ENCODE measurements at places on chromosomes 16 and 17.

DNA sequence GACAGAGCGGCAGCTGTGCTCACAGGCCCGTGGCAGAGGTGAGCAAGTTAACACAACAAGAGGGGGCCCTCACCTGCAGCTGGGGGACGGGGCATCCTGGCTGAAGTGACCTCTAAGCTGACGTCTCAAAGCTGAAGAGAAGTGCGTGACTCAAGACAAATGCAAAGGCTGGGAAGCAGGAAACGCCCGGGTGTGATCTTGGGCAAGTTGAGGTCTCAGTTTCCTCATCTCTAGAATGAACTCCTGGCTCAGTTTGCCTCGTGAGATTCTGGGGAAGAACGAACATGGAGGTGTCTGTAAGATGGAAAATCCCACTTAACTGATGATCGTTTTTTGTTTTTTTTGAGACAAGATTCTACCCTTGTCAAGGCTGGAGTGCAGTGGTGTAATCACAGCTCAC lies 40.1 kb upstream of the C1QL1 start:
- no peak for DNase-seq

GRCh38 chr17:10789694-10790271 lies 14.1 kb downstream of the TMEM238L start:
- DNase-seq: no peak

- DNase-seq: no peak
Measured at GRCh38 chr16:19119564-19119963, 5.8 kb downstream of the ITPRIPL2 start.

DNA sequence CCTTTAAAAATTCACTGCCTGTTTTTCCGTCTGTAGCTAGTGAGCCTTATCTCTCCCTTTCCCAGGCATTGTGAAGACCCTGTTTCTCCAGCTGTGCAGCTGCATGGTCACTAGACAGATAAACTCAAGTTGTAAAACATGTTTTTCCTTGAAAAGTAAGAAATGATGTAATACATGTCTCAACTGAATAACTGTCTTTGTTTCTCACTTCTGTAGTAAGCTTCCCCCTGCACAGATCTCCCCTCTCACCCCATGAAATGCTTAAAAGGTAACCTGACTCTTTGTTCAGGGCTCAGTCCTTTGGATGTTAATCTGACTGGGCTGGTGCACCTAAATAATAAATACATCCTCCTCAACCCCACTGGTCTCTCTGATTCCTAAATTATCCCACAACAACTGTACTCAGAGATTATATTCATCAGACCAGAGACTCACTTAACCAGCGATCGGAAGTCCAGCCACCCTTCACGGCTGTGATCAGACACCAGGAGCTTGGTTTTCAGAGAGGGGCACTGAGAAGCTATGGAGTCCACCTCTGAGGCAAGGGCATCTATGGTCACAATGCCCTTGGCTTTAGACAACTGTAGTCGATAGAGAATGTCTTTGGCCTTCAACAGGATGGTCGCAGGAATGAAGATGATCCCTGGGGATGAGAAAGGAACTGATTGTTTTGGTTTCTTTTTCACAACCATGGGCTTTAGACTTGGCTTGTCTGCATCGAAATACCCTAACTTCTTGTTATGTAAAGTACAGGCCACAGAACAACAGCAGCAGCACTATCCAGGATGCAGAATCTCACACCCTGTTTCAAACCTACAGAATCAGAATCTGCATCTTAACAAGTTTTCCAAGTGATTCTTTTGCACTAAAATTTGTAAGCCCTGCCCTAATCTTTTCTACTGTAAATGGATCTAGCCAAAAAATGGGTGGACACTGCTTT lies 15.4 kb downstream of the ACSM1 start:
- no peak for DNase-seq

GRCh38 chr17:74176546-74177001 lies 26.9 kb upstream of the RPL38 start:
- no peak for DNase-seq

- DNase-seq: no peak
Measured at GRCh38 chr17:61299517-61300513, 99.8 kb upstream of the TBX2 start.

DNA sequence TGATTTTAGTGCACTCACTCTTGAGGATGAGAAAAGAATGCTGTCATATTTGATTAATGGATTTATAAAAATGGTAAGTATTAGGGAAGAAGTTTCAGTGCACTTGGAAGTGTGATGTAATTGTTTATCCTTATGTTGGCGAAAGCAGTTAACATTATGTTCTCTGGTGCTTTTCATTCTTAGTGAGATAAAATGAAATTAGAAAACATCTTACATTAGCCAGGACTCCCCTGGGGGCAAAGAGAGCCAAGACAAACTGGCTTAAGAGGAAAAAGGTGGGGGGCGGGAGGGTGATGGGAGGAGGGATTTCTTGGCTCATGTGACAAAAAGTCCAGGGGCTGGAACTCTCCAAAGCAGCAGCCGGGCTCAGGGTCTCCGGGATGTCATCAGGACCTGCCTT lies 73.2 kb downstream of the KNOP1 start:
- no peak for DNase-seq

GRCh38 chr16:7509963-7510601 lies 177.4 kb downstream of the RBFOX1 start:
- DNase-seq: no peak

GRCh38 chr16:80034948-80035663 lies 434.6 kb upstream of the MAF start:
- no peak for DNase-seq

DNA sequence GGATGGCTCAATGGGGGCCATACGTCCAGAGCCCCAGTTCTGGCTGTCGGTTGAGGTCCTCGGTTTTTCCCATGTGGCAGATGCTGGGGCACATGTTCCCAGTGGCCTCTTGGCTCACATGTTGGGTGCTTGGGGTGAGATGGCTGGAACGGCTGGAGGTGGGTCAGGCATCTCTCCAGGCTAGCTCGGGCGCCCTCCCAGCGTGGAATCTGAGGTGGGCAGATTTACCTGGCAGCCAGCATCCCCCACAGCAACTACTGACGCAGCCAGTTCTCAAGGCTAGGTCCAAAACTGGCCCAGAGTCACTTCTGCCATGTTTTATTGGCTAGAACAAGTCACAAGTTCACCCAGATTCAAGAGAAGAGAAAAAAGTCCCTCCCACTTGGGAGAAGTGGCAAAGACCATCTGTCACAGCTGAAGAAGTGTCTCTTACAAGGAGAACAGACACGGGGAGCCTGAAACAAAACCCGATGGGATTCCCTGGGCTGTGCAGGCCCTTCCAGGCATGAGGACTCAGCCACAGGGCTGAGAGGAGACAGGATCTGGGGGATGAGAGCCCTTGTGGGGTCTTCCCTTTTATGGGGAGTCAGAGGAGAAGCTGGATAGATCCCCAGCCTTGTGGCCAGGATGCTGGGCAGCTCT lies 15.2 kb downstream of the ACE start:
- DNase-seq: no peak

DNA sequence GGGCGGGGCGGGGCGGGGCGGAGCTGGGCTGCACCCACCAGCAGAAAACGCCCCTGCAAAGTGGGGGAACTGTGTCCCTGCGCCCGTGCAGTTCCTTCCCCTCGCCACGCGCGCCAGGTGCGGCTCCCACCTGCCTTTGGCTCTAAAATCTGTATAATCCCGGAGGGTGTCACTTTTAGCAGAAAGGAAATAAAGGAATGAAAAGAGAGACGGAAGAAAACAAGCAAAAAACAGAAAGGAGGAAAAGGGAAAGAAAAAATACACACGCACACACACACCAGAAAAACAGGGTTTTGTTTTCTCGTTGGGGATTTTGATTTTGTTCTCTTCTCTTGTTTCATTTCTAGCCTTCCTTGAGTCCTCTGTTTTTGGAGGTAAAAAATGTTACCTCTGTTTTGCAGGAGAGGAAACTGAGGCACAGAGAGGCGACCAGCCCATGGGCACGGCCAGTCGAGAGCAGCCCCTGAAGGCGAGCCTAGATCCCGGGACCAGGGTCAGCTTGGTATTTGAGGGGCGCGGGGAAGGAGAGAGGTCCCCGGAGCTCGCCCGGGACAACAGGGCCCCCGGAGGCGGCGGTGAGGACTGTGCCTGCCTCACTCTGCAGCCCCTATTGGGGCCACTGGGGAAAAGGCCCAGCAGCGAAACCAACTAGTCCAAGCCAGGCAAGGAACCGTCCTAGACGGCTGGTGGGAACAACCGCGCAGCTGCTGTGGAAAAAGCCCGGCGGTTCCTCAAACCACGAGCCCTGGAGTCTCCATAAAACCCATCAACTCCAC lies 594 bp upstream of the CARHSP1 start:
- DNase-seq: no peak

DNA sequence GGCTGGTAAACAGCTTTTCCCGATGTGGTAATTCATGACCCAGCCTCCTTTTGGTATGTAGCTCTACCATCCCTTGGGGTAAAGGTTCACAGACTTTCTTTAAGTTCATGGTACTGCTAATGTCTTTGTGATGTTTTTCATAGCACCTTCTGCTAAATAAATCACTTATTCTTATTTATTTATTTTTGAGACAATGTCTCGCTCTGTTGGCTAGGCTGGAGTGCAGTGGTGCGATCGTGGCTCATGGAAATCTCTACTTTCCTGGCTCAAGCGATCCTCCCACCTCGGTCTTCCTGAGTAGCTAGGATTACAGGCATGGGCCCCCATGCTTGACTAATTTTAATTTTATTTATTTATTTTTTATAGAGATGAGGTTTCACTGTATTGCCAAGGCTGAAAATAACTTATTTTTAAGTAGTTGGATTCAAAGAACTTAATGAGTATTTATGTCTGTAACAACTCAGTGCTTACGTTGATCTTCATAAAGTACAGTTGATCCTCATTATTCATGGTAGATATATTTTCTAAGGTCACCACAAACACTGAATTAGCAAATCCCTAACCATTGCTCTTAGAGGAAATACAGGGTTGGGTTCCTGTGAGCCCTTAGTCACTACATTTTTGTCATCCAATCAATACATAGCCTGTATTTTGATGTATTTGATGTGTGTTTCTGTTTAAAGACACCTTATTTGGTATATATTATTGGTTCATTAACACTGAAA lies 97.1 kb downstream of the SHISA9 start:
- DNase-seq: no peak

- DNase-seq: peak; percentile 52
Measured at GRCh38 chr16:19844945-19845641, 39.6 kb downstream of the GPRC5B start.

- no peak for DNase-seq
Measured at GRCh38 chr17:66620528-66620927, 214.4 kb upstream of the CACNG5 start.

- DNase-seq: peak; percentile 59
Measured at GRCh38 chr17:64355536-64356303, 34.9 kb downstream of the PECAM1 start.

- no peak for DNase-seq
Measured at GRCh38 chr17:77480199-77480508, 339.4 kb downstream of the SEC14L1 start.

DNA sequence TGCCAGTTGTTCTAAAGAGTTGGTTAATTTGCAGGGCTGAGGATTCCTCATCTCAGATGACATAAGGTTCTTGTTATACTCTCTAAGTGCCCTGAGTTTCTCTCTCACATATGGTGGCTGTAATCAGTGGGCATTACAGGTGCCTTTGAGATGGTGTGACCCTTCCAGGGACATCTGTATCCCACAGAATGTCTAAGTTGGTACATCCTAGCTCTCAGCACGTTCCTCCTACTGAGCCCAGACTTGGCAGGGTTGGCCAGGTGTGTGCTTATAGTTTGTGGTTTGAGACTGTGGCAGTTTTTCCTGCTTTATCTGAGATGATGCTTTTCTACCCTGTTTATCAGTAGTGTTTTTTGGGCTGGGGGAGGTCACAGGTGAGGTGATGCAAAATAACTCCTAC lies 36.3 kb downstream of the SPECC1 start:
- DNase-seq: no peak

DNA sequence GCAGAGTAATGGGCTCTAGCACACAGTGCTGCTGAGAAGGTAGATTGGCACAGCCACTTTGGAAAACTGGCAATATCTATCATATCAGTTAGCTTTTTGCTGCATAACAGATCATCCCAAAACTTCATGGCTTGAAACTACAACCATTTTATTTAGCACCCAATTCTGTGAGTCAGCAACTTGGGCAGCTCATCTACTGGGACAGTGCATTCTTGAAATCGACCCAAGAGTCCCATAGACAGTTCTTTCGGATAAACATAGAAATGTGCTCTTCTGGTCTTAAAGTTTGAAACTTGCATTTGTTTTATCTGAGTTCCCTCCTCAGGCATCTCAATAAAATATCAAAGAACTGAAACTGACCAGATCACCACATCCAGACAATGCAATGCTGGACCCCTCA lies 76.7 kb downstream of the CEP112 start:
- no peak for DNase-seq

DNA sequence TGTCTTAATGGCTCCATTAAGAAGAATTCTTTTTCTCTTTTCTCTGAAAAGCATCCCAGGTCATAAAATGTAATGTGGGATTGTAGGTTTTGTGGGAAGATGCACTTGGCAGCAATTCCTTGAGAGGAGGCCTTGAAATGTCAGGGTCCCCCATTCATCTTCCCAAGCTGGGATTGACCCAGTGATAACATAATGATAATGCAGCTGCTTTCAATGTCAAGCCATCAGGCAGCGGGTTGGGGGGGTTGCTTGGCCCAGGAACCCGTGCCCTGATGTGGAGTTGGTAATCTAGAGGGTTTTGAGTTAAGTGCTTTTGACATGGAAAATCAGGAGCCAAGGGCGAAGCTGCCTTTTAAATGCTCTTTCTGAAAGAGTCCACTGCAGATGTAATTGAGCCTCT lies 484.0 kb downstream of the WWOX start:
- DNase-seq: no peak

- no peak for DNase-seq
Measured at GRCh38 chr17:73103641-73104335, 11.3 kb upstream of the SLC39A11 start.

GRCh38 chr16:46638947-46639925 lies 18.1 kb upstream of the SHCBP1 start:
- DNase-seq: no peak

GRCh38 chr16:79784007-79784406 lies 183.5 kb upstream of the MAF start:
- no peak for DNase-seq

DNA sequence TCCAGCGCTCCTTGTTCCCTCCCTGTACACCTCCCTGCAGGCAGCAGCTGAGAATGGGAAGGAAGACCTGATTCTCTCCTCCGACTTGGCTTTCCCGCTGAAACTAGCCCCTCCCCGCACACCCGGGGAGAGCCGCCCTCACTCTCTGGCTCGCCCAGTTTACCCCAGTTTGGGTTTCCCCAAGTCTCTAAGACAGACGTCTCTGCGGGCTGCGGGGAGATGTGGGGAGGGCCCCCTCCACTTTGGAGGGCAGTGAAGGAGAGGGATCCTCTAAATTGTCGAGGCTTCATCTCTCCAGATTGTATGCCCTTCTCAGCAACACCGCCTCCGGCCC lies 797 bp downstream of the GRB7 start:
- no peak for DNase-seq

- DNase-seq: no peak
Measured at GRCh38 chr17:42509409-42509808, 26.6 kb upstream of the NAGLU start.

GRCh38 chr17:7380855-7381683 lies at the start of gene TNK1:
Gene TNK1 (plus strand): TSS chr17:7381089. CDS start chr17:7382927, 1,838 bp downstream.
- DNase-seq: no peak

DNA sequence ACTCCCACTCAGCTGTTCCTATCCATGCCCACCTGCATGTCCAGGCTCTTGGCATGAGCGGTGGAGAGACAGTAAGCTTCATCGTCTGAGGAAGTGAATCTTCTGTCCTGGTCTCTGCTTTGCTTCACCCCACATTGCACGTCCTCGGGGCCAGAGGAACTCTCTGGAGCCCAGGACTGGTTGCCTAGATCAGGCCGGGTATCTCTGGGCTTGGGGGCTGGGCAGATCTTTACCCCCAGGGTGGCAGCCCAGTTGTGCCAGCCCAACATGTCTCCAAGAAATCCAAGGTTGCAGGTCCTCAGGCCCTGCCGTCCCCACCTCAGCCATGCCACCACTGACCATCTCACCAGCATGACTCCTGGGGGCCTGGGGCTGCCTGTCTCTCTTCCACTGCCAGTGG lies 58.3 kb downstream of the BEAN1 start:
- no peak for DNase-seq

Data from HFF-Myc (cell line).